ENCODE measurements at places on chromosomes 1 and 21.
A peak's percentile ranks its signal among the peaks of the same experiment; 100 is the strongest.

DNA sequence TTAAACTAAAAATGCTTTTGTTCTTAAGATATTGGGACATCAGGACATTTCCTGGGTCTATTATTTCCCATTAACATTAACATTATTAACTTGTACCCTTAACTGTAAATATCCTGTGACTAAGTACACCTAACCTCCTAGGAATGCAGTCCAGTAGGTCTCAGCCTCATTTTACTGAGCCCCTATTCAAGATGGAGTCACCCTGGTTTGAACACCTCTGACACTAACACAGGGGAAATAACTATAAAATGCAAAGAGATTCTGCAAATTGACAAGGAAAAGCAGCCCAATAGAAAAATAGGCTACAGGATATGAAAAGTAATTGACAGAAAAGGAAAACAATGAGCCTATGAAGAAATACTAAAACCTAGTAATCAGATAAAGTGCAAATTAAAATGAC lies 11.6 kb upstream of the NCMAP start:
- no peak for DNase-seq

DNA sequence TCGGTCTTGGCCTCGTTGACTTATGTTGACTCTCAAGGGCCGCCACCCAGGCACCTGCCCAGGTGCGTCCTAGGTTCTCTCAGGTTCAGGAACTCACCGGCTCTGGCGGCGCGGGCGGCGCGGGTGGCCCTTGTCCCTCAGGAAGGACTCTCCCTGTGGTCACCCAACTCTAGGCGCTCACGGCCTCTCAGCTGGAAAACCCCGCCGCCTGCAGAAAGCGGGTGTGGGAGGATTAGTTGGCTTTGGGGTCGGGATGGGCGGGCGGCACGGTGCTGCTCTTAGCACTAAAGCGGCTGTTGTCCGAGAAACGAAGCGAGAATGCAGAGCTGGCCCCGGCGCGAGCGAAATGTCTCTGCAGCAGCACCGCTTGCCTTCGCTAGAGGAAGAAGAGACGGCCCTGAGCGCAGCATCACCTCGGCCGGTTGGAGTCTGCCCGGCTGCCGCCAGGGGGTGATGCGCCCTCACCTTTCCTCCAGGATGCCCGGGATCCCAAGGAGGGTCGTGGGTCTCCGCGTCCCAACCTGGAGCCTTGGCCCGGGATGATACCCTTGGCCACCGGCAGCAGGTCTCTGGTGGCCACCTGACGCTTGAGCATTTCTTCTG lies 8.1 kb upstream of the TADA1 start:
- DNase-seq = no peak

GRCh38 chr1:177780096-177780700 lies 189.7 kb downstream of the SEC16B start:
- DNase-seq = peak; percentile 21

GRCh38 chr1:45974541-45975269 lies 157.7 kb downstream of the PIK3R3 start:
- no peak for DNase-seq

DNA sequence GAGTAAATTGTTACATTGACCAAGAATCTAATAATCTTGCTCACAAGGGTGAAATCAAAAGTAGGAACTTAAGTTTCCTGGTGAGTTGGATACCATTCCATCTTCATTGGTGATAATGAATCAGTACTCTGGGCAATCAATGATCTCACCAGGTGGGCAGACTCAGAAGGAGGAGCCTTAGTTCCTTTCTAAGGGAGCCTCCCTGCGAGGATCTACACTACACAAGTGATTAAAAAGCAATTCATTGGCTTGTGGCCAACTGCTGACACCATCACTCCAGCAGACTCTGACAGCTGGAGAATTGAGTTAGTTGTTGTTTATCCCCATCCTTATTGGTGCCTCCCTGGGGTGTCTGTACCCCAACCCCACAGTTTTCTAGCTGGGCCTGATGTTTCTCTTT lies 84.1 kb upstream of the VANGL1 start:
- no peak for DNase-seq

GRCh38 chr1:110620686-110621085 lies 14.5 kb upstream of the KCNA2 start:
- DNase-seq = no peak

DNA sequence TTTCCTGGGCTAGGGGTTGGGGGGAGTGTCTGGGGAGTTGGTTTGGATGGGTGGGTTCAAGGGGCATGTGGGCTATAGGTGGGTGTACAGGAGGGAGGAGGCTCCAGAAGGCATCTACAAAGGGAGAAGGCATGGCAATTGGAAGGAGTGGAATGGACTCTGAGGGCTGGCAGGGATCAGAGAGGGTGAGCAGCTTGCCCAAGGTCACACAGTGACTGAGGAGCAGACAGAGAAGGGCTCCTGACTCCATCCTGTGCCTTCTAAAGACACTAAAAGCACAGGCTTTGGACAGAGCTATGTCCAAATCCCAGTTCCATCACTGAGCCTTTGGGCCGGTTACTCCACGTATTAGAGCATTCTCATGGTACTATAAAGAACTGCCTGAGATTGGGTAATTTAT lies 151.8 kb downstream of the PTPRU start:
- DNase-seq = no peak

DNA sequence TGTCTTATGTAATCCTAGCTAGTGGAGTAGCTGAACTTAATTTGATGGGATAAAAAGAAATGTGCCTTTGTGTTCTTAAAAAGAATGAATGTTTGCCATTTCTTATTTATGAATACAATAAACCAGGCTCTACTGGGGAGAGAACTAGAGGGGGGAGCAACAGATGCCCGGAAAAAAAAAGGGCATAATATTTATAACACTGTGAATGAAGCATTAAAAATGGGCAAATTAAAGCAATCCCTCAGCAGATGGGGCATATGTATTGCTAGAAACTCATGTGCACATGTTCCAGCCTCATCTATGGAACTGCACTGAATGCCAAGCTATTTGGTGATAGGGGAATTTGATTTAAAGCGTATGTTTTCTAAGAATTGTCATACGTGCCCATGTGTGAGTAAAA lies 42.3 kb upstream of the KCNJ6 start:
- no peak for DNase-seq

DNA sequence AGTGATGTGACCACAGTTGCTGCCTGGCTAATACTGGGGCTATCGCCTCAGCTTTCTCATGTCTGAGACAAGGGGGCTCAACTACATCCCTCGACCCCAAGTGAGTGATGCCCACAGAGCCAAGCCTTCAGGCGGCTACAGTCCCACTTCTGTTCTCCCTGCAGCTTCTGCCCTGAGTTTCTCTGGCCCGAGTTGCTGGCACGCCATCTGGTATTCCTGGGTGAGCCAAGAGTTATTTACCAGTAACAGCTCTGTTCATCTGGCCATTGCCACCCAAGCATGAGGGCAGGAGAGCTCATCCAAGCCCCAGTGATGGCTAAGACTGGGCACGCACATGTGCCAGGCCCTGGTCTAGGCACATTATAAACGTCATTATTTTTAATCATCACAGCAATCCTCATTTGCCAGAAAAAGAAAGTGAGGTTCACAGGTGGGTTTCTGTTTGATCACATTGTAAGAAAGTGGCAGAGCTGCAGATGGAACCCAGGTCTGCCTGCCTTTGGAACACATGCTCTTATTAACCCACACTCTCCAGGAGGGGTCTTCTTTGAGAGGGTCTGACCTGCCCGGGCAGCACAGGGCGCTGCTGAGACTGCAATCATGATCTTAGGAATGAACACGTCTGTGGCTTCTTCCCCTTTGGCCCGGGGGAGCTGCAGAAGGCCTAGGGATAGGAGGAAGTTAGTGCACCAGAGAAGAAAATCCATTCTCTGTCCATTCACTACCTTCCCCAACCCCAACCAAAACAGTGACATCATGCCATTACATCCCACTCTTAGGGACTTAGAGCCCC lies 27.5 kb downstream of the KCND3 start:
- DNase-seq = no peak

GRCh38 chr1:60118085-60118484 lies 44.5 kb upstream of the C1orf87 start:
- DNase-seq = no peak

GRCh38 chr1:220338759-220339158 lies 66.5 kb upstream of the RAB3GAP2 start:
- no peak for DNase-seq

DNA sequence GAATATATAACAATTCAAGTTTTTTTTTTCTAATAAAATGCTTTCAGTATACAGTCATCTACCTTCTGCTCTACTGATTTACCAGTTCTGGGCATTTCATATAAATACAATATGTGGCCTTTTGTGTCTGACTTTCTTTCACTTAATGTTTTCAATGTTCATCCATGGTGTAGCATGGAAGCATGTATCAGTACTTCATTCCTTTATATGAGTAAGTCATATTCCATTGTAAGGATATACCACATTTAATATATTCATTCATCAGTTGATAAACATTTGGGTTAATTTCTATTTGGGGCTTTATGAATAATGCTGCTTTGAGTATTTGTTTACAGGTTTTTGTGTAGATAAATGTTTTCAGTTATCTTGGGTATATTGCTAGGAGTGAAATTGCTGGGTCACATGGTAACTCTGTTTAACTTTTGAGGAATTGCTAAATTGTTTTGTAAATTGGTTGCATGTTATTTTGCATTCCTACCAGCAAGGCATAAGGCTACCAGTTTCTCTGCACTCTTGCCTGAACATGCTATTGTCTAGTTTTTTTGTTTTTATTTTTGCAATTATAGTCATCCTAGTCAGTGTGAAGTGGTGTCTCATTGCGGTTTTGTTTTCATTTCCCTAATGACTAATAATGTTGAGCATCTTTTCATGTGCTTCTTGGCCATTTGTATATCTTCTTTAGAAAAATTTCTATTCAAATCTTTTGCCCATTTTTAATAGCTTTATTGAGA lies 206.1 kb downstream of the TM2D1 start:
- DNase-seq = no peak

- peak; percentile 66 for DNase-seq
Observed at GRCh38 chr1:154819628-154820590, 50.2 kb downstream of the KCNN3 start.

DNA sequence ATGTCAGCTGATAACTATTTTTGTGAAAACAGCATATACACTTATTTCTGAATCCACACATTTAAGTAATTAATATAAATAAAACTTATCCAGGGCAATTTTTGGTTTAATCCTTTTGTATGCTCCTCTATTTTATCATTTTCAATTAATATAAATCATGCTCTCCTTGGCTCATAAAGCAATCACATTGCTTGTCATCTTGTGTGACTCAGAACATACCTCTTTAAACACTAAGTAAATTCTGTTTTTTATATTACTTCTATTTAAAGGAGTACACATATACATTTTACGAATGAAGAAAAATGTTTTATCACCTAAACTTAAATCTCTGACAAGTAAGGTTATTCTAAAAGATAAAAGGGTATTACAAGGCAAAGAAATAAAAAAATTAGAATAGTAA lies 175.3 kb downstream of the USH2A start:
- no peak for DNase-seq

GRCh38 chr1:36440646-36441045 lies 9.6 kb downstream of the OSCP1 start:
- DNase-seq = no peak

DNA sequence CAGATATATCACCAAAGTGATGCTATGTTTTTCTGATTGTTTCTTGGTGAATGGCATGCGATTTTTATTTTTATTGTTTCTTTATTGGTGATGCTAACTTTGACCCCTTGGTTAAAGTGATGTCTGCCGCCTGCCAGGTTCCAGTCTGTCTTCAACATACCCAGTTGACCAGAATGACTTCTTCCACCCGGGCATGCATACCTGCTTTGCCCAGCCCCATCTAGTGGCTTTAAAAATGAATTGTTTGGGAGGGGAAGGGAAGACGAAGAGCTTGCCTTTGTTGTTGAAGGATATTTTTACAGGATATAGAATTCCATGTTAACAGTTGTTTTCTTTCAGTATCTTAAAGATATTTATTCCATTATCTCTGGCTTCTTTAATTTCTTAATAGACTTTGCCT lies 65.1 kb downstream of the ATG4C start:
- no peak for DNase-seq

- DNase-seq = no peak
Observed at GRCh38 chr1:54282101-54282847, 82.3 kb downstream of the MRPL37 start.

- no peak for DNase-seq
Observed at GRCh38 chr21:39441502-39442475, 3.8 kb downstream of the LCA5L start.

DNA sequence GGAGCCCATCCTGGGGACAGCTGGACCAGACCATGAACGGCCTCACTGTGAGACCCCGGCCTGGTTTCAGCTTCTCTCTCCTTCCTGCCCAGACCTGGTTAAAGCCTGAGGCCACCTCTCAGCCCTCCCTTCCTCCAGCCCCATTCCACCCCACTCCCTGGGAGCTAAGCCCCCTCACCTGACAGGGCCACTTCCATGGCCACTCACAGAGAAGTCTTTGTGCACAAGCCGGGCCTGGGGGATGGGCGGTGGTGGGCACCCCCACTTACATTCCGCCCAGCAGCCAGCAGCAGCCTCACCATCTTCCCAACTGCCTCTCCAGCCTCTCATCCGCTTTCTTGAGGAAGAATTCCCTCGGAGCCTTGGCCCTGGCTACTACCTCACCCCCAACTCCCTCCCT lies 40.4 kb downstream of the RHBG start:
- no peak for DNase-seq

Data from 8988T (cell line).